ENCODE measurements at places on chromosomes 16 and 17.
A peak's percentile ranks its signal among the peaks of the same experiment; 100 is the strongest.

DNA sequence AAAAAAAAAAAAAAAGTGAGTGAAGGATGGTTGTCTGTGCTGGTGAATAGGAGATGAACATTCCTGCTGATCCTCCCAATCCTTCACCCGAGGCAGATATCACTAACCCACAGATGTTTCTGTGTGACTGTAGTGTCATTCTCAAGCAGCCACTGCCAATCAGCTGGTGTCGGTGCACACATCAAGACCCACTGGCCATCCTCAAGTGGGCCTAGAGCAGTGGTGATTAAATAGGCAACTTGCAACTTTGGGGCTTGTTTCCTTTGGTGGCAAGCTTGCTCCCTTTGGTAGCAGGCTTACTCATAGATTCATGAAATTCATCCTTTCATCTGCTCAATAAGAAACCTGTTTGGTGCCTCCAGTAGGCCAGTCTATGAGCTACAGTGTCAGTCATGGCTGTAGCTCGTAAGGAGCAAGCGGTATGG is 51.1 kb upstream of the LGALS9 start:
- no peak for DNase-seq

- no peak for DNase-seq
These were observed 26.2 kb upstream of the WFDC1 start for GRCh38 chr16:84268291-84269040.

DNA sequence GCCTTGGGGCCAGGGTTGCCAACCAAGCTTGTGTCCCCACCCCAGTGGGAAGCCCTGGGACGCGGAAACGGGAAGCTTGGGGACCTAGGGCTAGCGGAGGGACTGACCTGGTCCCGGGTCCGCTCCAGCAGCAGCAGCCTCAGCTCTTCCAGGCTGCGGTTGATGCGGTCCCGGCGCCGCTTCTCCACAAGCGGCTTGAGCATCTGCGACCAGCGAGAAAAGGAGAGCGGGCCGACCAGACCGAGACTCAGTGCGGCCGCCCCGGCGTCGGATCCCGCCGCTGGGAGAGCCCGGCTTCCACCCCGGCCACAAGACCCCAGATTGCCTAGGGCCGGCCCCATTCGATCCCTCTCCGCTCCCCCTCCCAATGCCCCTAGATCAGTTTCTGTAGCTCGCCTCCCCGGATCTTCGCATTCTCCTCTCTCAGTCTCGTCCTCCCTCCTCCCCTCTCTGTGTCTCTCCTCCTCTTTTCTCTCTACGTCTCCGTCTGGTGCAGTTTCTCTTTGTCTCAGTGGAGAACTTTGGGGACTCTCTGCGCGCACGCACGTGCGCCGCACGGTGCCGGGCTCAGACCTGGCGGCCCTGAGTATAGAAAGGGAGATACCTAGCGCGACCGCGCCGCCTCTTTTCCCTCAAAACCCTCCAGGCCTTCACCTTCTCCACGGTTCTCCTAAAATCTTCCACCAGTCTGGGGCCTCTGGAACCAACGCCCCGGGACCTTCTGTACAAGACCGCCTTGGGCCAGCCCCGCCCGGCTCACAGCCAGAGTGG is 797 bp downstream of the HES7 start:
- peak; percentile 28 for DNase-seq

DNA sequence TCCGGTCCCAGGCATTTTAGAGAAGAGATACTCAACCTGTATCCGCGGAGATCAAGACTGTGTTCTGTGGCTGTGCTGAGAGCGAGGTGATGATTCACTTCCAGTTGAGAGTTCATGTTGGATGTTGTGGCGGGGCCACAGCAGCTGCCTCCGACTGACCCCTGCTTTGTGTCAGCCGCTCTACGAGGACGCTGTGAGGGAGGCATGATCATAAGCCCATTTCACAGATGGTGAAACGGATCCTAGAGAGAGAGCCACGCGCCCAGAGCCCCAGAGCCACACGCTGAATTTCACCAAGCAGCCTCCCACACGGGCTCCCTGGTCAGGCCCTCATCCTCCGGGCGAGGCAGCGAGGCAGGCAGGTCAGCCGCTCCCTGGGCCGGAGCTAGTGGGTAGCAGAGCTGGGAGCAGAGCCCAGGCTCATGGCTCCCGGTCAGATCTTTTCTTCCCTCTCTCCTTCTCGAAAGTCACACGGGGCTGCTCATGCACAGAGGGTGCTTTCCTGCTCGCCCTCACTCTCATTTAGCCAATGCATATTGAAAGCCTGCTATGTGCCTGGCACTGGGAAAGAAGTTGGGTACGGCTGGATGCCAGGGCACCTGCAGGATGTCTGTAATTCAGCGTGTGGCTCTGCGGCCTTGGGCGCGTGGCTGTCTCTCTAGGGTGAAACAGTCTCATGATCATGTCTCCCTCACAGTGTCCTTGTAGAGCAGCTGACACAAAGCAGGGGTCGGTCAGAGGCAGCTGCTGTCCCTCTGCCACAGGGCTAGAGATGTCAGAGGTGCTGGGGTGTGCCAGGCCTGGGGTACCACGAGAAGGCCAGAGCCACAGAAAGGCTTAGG is 155.6 kb upstream of the CHMP6 start:
- no peak for DNase-seq

DNA sequence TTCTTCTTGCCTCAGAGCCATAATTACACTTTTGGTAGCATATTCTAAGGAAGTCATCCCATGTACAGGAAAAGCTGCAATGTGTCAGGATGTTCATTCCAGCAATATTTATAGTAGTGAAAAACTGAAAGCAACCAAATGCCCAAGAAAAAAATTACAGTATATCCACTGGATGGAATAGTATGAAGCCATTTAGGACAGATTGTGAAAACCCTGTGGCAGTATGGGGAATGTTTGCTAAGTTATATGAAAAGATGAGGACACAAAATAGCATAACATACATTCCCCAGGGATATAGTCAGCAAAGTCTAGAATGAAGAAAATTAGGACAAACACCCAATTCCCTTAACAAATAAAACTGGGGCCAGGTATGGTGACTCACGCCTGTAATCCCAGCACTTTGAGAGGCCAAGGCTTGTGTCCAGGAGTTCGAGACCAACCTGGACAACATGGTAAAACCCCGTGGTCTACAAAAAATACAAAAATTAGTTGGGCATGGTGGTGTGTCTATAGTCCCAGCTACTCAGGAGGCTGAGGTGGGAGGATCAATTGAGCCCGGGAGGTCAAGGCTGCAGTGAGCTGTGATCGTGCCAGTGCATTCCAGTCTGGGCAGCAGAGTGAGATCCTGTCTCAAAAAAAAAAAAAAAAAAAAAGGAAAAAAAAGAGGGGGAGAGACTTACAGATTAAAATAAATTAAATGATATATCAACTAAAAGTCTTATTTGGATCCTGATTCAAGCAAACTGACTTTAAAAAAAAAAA is 2.3 kb downstream of the LRRC3C start:
- DNase-seq: no peak

DNA sequence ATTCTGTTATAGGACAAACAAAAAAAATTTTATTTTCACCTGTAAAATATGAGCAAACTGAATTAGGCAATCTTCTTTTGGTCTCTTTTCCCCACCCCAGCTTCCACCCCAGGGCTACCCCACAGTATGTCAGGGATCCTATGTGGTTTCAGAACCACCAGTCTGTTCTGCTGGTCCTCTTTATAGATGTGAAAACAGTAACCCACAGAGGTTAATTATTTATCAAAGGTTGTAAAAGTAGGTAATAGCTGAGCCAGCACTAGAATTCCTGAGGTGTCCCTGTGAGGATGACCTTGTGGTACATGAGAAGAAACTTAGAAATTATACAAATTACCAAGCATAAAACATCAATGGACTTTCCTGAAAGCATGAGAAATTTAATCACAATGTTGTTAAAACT is 428.7 kb downstream of the CNTNAP4 start:
- no peak for DNase-seq

- no peak for DNase-seq
These were observed 113.1 kb downstream of the SNX29 start for GRCh38 chr16:12089492-12090150.

DNA sequence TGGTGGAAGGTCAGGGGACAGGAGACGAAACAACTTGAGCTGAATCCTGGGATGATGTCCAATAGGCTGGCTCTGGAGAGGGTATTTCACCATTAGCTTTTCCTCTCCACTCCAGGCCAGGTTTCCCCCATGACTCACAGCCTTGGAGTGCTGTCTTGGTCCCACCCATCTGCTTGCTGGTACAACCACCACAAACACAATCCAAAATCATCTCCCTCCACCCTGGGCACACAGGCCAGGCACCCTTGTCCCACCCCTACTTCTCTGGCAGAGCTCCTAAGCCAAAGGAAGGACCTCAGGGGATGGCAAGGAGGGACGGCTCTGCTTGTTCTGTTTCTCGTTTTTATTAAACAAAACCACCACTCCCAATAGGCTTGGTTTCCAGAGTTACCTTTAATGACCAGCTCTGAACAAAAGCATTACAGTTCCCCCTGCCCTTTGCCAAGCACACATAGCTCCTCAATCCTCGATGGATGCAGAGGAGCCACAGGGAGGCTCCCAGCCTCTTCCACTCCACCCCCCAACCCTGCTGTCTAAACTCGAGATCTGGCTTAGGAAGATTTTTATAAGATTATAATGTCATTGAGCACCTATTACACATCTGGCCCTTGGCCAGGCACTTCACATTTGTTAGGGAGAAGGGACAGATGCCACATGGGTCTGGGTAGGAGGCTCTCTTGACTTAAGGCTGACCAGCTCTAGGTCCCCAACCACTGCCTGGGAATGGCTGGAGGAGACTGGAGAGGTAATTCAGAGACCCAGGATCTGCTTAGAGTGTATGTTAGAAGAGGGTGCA is 13.3 kb downstream of the CAVIN1 start:
- DNase-seq: no peak

DNA sequence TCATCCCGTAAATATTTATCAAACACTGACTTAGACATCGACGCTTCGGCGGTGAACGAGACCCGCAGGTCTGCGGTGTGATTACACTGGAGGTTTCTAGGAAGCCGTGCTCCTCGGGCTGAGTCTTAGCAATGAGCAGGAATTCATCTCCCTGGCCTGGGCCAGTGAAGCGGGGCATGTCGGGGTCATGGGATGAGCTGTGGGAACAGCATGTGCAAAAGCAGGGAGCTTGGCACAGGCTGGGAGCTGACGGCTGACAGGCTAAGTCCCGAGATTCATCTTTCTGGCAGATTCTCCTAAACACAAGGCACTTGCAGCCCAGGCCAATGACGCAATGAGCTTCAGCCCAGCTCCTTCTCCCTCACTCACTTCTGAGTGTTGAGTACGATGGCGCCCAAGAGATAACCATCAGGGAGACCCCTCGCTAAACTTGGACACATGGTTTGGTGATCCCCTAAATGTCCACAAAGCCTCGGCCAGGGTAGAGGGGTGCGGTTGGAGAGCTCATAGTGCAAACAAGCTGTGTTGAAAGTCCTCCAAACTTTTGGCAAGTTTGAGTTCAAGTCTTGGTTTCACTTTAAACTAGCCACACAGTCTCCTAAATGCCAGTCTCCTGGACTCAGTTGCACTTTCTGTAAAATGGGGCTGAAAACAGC is 12.8 kb downstream of the CRISPLD2 start:
- no peak for DNase-seq

All from stimulated activated CD4-positive, alpha-beta T cell treated with anti-CD3 and anti-CD28 coated beads, TNF-alpha, amount 100 ng/mL, for 1 hour (primary cell).